ENCODE measurements at places on chromosomes 6 and 20.

- no peak for DNase-seq
These were observed 32.2 kb upstream of the ERVFRD-1 start for GRCh38 chr6:11143394-11144371.

DNA sequence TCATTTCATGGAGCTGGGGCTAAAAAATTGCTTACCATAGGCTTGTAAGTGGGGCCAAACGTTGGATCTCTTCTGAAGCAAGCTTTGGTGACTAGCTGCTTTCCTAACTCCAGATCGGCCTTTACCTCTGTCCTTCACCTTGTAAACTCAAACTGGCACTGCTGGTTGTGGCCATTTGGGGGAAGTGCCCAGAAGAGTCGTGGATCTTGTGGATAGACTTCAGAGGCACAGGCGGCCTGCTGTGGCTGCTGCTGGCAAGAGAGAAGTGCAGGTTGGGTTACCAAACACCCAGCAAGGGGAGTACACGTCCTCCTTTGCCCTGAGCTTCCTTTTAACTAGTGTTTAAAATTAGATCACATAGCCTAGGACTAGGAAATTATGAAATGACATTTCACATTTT, 36.8 kb upstream of the KLHL31 start:
- no peak for DNase-seq

DNA sequence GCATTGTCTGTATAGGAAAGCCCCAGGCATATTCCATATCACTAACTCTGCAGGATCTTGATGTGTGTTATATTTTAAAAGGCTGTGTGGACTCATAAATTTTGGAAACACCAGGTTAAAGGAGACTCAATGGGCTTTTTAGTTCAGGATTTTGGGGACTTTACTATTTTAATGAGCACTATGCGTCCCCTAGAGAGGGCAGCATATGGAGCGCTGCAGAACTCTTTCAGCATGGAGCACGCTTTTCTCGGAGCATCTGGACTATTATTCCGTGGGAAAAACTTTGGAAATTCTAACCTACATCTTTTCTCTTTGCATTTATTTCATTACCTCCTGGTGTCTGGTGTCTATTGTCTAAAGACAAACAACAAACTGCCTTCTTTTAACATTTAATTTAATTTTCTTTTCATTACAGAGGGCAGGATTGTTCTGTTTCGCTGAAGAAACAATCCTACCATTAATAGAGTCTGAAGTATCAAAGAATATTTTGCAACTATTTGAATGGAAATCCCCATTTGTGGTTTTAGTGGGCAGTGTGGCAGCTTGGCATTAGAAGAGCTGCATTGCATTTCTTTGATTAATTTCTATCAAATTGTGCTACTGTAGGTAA, 399.9 kb upstream of the HSF2 start:
- DNase-seq, result no peak

- DNase-seq, result no peak
These were observed 10.9 kb upstream of the NCOA3 start for GRCh38 chr20:47490795-47491194.

GRCh38 chr6:1311400-1312202, at the start of gene FOXQ1:
TSS of gene FOXQ1 (plus strand) at chr6:1312098. CDS start at chr6:1312705, 607 bp downstream.
- DNase-seq, result no peak

- no peak for DNase-seq
These were observed 27.9 kb upstream of the TSPYL1 start for GRCh38 chr6:116307633-116308032.

DNA sequence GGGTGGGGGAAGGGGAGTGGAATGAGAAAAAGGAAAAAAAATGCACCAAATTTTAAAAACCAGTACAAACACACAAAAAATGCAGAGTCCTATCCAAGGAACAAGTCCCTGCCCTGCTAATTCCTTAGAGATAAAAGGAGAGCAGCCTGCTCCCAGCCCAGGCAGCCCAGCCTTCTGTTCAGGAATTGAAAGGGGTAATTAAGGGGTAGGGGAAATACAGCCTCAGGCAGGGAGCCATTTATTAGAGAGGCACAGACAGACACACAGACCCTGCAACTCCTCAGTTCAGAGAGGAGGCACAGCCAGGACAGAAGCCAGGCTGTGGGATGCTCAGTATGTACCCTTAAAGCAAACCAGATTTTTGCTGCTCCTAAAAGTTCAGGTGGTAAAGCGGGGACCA, 137.2 kb downstream of the EYA2 start:
- DNase-seq, result no peak

GRCh38 chr20:22584922-22585785, 782 bp upstream of the FOXA2 start:
- no peak for DNase-seq

GRCh38 chr20:17179840-17180239, 47.0 kb upstream of the PCSK2 start:
- DNase-seq, result no peak

DNA sequence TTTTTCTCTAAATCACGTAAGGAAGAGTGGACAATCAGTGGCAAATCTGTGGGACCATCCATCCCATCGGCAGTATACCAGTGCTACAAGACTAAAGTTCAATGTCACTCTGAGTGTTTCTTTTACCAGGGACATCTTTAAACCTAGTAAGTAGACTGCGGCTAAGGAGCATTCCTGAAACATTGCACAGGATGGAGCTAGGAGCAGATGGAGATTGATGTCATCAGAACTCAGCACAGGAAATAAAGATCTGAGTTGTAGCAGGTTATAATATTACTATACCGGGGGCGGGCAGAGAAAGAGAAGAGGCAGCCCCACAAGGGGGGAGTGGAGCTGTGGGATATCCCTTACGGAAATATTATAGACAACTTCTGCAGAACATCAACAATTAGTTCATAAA, 162.1 kb downstream of the MTFR2 start:
- no peak for DNase-seq

DNA sequence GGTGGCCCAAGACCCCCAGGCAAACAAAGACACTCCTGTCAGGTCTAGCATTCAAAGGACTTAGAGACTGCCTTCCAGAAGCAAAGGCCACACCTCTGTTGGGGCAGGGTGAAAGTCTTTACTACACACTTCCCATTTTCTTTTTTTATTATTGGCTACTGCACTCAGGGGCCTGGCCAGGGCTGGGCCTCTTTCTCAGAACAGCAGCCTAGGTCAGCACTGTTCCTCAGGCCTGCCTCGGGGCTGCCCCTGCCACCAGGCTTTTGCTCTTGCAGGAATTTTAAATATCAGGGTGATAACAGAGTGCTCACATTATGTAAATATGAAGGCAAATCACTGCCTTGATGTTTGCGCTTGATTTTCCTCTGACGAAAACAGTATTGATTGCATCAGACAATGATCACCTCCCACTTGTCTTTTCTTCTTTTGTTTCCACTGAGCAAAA, 18.5 kb downstream of the GSTA4 start:
- peak; percentile 11 for DNase-seq

DNA sequence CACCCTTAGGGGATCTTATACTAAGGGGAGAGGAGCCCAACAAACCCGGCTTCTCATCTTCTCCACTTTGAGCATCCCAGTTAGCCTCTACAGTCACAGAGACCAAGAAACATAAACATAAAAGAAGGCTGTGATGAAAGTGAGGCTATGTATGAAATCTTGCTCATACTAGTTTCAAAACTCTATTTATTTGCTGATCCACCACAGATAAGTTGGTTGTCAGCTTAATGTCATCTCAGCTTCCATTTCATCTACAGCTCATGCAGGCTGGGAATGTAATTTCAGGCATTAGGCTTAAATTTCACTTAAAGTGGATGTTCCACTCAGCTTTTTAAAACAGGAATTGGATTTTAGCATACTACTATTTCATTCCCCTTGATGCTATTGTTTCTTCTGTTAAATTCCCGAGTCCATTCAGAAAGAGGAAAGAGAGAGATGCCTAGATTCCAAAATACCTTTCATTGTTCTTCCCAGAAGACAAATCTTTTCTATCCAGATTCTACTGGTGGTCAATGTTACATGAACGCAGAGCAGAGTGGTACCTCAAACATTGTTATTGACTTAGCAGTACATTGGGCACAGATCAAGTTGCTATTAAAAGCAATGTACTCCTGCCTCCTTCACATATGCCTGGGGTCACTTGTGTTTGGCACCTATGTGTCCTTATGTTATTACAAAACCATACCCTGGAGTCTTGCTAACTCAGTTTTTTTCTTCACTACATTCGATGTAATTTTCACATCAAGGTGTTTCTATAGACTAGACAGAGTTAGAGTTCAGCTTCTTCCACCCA, 149.0 kb downstream of the HACE1 start:
- no peak for DNase-seq

DNA sequence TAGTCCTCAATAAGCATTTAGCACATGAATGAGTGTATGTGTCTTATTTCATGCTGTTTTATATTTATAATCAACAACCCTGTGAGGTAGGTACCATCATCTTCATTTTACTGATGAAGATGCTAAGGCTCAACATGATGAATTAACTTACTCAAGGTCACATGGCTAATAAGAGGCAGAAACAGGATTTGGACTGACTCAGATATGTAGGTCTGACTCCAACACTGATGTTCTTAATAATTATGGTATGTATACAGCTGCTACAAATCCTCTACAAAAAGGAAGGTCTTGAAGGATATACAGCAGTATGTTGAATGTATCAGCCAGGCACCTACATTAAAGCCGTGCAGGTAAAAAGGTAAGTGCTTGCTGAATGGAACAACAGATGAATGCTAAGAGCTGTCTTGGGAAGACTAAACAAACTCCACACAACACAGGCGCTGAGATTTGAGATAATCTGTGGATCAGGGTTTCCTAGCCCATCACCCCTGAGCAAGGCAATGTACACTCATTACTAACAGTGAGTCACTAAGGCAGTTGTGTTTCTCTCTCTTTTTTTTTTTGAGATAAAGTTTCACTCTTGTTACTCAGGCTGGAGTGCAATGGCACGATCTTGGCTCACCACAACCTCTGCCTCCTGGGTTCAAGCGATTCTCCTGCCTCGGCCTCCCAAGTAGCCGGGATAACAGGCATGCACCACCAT, 31.9 kb downstream of the TTI1 start:
- DNase-seq, result no peak

GRCh38 chr6:36821581-36822335, 17.5 kb downstream of the CPNE5 start:
- DNase-seq, result no peak

GRCh38 chr20:59398537-59399205, 98.3 kb downstream of the EDN3 start:
- no peak for DNase-seq

DNA sequence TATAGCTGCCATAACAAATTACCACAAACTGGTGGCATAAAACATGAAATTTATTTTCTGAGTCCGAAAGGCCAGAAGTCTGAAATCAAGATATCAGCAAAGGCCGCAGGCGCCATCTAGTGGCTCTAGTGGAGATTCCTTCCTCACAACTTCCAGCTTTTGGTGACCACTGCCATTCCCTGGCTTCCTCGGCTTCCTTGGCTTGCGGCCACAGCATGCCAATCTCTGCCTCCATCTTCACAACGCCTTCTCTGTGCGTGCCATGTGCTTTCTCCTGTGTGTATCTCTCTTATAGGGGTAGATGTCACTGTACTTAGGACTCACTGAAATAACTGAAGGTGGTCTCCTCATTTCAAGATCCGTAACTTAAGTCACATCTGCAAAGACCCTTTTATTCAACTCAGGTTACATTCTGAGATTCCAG, 5.4 kb upstream of the PLAGL1 start:
- DNase-seq, result no peak

Measured in stimulated activated CD8-positive, alpha-beta memory T cell treated with anti-CD3 and anti-CD28 coated beads, Interleukin-15, amount 100 ng/mL, for 48 hours (primary cell).